Activated naive CD4-positive, alpha-beta T cell treated with anti-CD3 and anti-CD28 coated beads, Interleukin-2, amount 10 ng/mL, durations not matched to agents 5 hours and 36 hours (primary cell): ENCODE measurements at places on chromosomes 13 and 19. TPM values are rescaled to one million over a fixed set of nuclear protein-coding genes. Genes with fewer than 3 reads are reported as not detected.

ZNF284 gene
- total RNA-seq: 2.3 TPM

PCDH9 gene
- total RNA-seq: 0.05 TPM

ZNF132 gene
- total RNA-seq: 5.5 TPM

TMC4 gene
- 3.1 TPM for total RNA-seq

YIPF2 gene
- 23.7 TPM for total RNA-seq

MEIS3 gene
- total RNA-seq: not detected
